ENCODE measurements at places on chromosomes 7 and 10.

GRCh38 chr7:135213831-135214230 is 2.5 kb upstream of the WDR91 start:
- no peak for DNase-seq

DNA sequence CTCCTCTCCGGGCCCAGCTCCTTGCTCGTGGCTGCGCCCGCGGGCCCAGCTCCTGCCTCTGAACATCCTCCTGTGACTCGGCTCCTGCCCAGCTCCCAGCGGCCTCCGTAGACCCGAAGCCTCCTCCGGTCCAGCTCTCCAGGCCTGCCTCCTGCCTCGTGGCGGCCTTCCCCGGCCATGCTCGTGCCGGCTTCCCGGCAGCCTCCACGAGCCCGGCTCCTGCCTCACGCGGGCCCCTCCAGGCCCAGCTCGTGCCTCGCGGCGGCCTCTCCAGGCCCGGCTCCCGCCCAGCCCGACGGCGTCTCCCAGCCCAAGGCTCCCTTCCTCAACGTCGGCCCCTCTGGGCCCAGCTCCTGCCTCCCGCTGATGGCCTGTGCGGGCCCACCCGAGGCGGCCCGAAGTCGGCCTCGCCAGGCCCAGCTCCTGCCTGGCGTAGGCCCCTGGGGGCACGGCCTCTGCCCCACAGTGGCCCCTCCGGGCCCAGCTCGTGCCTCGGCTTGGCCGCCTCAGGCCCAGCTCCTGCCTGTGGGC is 16.9 kb upstream of the TMEM248 start:
- no peak for DNase-seq

DNA sequence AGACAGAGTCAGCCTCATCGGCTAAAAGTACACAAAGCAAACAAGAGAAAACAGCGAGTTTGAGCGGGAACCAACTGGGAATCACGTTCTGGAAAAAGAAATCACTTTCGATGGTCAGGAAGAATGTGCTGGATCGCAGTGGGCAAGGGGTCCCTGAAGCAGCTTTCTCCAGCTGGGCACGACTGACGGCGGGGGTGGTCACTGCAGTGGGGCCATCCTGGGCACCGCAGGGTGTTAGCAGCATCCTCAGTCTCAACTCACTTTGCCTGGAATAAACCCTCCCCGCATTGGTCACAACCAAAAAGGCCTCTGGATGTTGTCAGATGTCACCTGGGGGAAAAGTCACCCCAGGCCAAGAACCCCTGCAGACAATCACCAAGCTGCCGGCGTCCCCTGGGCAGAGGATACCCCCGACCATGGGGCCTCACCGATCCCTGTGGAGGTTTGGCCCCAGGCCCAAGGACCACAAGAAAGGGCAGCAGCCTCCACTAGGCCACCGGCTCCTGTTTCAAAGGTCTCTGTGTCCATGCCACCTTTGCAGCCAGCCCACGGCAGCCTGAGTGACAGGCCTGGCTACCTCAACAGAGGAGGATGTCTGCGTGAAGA is 42.9 kb downstream of the EBF3 start:
- DNase-seq, result no peak

DNA sequence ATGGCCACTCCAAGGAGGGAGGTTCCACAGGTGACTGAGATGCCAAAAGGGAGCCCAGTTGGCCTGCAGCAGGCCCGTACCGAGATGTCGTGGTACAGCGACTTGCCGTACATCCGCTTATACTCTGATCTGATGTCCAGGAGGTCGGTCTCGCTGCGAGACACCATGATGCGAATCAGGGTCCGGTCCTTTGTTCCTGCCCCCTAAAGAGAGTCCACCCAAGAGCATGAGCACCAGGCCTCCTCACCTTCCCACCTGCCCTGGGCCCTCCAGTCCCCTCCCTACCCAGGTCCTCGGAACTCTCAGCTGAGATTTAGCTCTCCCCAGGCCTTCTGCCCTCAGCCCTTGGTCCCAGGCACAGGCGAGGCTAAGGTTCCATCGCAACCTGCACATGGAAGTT is 25.0 kb downstream of the PLAC9 start:
- no peak for DNase-seq

DNA sequence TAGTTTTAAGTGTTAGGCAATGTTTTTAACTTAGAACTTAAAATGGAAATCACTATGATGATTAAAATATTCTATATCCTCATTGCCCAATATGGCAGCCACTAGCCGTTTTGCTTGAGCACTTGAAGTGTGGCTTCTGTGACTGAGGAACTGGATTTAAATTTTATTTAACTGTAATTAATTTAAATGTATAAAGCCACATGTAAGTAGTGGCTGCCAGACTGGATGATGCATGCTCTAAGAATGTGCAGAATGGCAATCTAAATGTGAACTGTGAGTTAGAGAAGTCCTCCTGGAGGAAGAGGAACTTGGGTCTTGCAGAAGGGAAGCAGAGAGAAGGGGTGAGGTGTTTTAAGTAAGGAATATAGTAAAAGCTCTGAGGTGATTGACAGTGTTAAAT is 451.4 kb downstream of the SUGCT start:
- no peak for DNase-seq

DNA sequence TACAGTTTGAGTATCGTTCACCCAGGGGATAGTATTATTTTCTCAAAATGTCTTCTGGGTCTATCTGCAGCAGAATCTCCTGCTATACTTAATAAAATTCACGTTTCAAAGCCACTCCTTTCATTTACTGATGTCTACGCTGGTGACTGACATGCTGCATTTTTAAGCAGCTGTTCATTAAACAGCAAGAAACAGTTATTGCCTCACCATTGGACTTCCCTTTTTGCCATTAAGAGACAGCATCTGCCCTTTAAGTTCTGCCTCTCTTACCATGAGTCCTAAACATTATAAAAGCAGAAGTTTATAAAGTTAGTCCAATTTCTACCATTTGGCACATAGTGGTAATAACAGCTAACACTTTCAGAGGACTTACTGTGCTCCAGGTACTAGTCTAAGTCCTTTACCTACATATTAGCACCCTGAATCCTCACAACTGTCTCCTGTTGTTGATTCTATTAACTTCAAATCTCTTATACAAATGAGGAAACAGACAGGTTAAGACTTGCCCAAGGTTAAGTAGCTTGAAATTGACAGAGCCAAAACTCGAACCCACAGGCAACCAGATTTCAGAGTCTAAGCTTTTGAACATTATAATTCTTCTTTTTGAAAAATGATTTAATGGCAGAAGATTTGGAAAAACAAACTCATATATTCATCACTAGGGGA is 169.5 kb downstream of the SNX13 start:
- no peak for DNase-seq

DNA sequence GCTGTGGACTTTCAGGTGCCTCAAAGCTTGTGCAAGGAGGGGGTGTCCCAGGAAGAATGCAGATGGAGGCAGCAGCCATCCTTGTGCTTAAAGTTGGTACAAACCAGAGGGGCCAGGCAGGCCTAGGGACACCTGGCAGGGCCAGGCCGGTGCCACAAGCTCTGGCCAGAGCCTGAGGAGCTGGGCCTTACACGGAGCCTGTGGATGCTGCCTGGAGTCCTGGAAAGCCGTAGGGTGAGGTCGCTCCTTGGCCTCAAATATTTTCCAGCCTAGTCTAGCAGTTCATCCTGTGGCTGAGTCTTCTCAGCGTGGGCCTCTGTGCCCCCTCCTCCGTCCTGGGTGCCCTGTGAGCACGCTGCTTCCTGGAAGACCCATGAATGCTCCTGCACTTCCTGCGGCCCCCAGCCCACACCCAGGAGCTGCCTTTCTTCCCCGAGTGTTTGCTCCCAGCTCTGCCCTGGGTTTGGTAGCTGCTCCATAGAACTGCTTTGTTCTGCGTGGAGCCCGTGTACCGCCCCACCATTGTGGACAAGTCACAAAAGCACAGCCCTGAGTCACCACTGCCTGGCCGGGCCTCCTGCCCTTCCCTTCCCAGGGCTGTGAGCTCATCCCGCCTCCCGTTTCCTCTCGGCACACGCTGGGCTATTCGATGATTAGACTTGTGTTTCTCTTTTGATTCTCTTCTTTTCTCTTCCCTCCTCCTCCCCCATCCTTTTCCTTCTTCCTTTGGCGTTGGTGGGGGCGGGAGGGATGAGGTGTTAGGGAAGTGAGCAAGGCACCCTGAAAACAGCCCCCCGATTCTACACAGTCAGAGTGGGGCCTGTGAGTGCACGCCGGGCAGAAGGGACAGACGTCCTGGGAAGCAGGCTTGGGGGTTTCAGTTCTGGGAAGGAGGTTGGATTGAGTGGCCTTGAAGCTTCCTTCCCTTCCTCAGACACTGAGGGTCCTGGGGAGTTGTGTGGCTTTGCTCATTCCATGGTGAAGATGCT is 73.2 kb upstream of the SHH start:
- DNase-seq, result no peak

DNA sequence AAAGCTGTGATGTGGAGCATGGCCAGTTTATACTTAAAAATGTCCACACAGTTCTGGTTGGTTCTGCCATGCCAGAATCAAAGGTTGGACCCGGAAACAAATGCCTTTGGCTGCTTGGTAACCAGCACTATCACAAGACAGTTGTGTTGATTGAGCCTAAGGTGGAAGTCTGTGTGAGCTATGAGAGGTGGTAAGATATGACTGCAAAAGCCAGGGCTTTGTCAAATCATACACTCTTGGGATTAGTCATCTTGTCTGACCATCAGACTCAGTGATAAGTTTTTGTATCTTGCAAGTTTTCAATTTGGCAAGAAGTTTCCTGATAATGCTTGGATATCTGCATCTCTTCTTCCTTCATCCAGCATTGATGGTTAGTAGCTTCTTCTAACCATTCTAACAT is 35.5 kb downstream of the GPR141 start:
- DNase-seq, result no peak

DNA sequence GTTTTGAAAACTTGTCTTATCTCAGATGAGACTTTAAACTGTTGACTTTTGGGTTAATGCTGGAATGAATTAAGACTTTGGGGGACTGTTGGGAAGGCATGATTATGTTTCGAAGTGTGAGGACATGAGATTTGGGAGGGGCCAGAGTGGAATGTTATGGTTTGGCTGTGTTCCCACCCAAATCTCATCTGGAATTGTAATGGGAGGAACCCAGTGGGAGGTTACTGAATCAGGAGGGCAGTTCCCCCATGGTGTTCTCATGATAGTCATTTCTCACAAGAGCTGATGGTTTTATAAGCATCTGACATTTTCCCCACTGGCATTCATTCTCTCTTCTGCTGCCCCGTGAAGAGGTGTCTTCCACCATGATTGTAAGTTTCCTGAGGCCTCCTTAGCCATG is 13.8 kb upstream of the POT1 start:
- DNase-seq, result no peak

DNA sequence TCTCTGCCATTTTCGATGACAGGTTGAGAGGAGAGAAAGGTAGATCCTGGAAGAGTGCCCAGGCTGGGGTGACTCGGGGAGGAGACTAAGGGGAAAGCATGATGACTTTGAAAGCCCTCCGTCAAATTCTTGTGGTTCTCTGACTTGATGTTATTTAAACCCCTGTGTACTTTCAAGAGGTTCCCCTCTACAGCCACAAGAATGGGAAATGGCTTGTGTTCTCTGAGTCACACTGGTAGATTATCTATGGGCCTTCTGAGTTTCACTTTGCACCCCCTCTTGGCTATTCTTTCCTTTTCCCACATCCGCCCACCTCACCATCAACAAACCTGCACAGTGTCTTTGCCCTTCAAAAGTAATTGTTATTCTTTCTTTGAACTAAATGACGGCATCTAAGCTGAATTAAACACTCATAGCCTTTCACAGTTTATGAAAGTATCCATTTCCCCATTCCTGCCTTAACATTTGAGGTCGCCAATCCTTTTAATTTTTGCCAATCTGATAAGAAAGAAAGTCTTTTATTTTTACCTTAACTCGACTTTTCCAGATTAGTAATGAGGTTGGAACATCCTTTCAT is 24.1 kb downstream of the PRF1 start:
- peak; percentile 63 for DNase-seq

GRCh38 chr7:151139791-151140190 is 27.7 kb downstream of the GBX1 start:
- DNase-seq, result no peak

GRCh38 chr7:137351941-137352340 is 8.4 kb upstream of the PTN start:
- no peak for DNase-seq

- DNase-seq, result no peak
Observed at GRCh38 chr7:137032436-137032835, 164.0 kb downstream of the CHRM2 start.

DNA sequence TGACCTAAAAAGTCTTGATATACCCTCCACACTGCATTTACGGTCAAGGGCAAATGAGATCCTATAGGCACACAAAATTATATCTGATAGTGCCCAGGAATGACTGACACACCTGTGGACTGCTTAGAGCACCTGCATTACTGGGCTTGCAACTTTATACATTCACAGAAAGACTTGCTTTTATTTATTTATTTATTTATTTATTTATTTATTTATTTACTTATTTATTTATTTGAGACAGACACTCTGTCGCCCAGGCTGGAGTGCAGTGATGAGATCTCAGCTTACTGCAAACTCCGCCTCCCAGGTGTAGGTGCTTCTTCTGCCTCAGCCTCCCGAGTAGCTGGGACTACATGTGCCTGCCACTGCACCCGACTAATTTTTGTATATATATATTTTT is 6.5 kb upstream of the IFT22 start:
- DNase-seq, result no peak

DNA sequence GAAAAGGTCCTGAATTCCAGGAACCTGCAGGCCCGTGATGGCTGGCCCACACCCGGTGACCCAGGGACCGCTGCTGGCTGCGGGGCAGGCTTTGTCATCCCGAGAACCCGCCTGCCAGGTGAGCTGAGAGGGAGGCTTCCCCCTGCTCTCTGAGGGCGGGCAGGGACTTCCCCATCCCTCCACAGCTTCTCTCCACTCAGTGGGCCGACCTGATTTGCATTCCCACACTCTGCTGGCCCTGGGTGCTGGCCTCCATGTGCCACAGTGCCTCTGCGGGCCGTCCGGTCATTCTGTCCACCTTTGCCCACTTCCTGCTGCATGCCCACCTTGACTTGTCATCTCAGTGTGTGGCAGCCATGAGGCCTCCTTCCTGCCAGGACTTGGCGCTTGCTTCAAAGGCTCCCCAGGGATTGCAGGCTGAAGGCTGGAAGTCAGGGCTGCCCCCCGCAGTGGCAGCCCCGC is 35.3 kb downstream of the PALD1 start:
- no peak for DNase-seq

GRCh38 chr7:133861876-133862275 is 265.3 kb upstream of the LRGUK start:
- no peak for DNase-seq

- no peak for DNase-seq
Observed at GRCh38 chr10:7311218-7311849, 99.5 kb downstream of the SFMBT2 start.

DNA sequence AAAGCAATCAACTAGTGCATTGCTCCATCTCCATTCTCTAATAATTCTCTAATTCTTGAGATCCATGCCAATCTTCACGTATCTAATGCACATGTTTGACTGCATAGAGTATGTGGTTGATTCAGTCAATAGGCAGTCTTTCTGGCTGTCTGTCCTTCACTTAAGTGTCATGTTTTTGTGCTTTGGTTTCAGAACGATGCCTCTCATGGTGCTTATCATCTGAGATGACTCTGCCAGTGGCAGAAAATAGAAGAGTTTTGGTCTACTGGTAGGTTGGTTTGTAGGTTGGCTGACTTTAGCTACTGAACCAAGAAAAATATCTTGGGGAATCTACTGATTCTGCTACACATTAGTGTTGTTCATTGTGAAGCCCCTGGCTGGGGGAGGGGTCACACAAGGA is 364.2 kb downstream of the SFMBT2 start:
- DNase-seq, result no peak
